Ovary (tissue), 10 donors: ENCODE measurements at places on chromosomes 1 and 21.

DNA sequence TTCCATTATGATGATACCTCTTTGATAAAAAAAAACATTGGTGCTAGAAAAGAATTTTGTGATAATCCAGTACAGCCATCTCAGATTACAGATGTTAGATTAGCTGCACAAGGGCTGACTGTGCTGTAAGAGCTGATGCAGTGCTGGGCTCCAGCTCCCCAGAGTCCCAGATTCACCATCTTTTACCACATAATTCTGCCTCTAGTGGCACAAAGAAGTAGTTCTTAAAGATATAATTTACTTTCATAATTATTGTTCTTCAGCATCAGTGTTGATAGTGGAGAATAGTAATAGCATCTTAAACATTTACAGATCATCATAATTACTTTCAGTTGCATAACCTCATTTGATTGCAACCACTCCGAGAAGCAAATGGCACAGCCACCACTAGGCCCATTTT lies 262.1 kb downstream of the BRINP2 start:
- DNase-seq: no peak
- H3K36me3 ChIP-seq: no peaks in the 10 kb centered on the region
- no peak overlapping the region for H3K4me3 ChIP-seq
- no peaks in the 10 kb centered on the region for H3K4me1 ChIP-seq
- no peak overlapping the region for H3K27ac ChIP-seq

DNA sequence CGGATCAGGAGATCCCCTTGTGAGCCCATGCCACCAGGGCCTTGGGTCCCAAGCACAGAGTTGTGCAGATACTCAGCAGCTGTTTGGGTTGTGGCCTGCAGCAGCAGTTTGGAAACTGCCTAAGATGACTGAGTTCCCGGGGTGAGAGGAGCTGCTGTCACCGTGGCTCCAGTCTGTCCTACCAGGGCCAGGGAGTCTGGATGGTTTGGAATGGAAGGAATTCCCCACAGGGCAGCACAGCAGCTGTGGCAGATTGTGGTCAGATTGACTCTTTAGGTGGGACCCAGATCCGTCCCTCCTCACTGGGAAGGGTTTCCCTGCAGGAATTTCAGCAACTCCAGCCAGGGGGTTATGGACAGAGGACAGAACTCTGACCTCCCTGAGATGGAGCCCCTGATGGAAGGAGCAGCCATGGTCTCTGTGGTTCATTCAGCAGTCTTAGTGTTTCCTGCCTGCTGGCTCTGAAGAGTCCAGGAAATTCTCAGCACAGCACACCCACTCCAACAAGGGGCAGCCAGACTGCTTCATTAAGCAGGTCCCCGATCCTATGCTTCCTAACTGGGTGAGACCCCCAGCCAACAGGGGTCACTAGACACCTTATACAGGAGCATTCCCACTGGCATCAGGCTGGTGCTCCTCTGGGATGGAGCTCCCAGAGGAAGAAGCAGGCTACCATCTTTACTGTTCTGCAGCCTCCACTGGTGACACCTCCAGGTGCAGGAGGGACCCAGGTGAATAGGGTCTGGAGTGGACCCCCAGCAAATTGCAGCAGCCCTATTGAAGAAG lies 51.5 kb upstream of the TNFSF4 start:
- no peaks in the 10 kb centered on the region for H3K36me3 ChIP-seq
- H3K4me1 ChIP-seq: no peaks in the 10 kb centered on the region
- no peak for DNase-seq
- H3K4me3 ChIP-seq: no peak overlapping the region
- H3K27ac ChIP-seq: no peak overlapping the region

DNA sequence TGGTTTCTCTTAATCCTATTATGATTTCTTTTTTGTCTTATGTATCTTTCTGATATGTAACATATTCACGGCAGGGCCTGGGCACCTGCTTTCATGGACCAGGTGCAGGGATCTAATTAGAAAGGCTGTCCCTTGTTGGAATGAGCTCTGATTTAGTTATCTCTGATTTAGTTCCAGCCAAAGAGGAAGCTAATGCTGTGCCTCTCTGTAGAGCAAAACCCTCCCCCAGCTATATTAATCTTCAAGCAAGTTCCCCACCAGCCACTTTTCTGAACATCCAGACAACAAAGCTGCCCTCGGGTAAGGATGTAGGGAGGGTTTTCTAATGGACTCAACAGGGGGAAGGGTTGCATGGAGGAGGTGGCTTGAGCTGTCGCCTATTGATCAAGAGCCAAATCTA lies 6.1 kb downstream of the TSACC start:
- H3K27ac ChIP-seq: no peak overlapping the region
- no peak overlapping the region for H3K4me3 ChIP-seq
- H3K36me3 ChIP-seq: no peaks in the 10 kb centered on the region
- no peaks in the 10 kb centered on the region for H3K4me1 ChIP-seq
- DNase-seq: no peak

DNA sequence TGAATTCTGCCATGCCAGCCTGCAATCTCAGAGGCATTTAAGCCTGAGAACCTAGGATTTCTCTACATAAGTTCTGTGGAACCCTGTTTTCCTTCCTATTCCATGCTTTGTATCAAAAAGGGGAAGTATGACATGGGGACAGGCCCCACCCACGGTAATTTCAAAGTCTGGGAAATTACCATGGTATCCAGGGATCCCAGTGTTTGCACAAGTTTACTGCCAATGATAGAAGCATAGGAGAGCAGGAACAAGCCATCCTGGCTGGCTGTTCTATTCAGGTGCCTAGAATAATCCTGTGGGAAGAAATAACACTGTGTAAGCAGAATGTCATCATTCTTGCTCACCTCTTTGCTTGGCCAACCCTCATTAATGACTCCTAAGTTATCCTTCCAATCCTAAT lies 53.8 kb upstream of the ATP1B1 start:
- H3K27me3 ChIP-seq: no peaks in the 10 kb centered on the region
- H3K4me3 ChIP-seq: no peak overlapping the region
- H3K27ac ChIP-seq: no peak overlapping the region
- peaks cover 1% of the 10 kb centered on the region for H3K4me1 ChIP-seq
- no peaks in the 10 kb centered on the region for H3K36me3 ChIP-seq

- H3K4me1 ChIP-seq: no peaks in the 10 kb centered on the region
- H3K36me3 ChIP-seq: no peaks in the 10 kb centered on the region
- no peak overlapping the region for H3K4me3 ChIP-seq
- no peaks in the 10 kb centered on the region for H3K27me3 ChIP-seq
These were observed 239.0 kb downstream of the LMX1A start for GRCh38 chr1:165117482-165117881.

GRCh38 chr1:83511146-83511726 lies 487.7 kb downstream of the TTLL7 start:
- H3K27me3 ChIP-seq: no peaks in the 10 kb centered on the region
- no peak overlapping the region for H3K27ac ChIP-seq
- peaks cover 3% of the 10 kb centered on the region for H3K4me1 ChIP-seq
- H3K36me3 ChIP-seq: no peaks in the 10 kb centered on the region
